SK-MEL-5 (cell line): ENCODE measurements at places on chromosomes 13 and 19.

DNA sequence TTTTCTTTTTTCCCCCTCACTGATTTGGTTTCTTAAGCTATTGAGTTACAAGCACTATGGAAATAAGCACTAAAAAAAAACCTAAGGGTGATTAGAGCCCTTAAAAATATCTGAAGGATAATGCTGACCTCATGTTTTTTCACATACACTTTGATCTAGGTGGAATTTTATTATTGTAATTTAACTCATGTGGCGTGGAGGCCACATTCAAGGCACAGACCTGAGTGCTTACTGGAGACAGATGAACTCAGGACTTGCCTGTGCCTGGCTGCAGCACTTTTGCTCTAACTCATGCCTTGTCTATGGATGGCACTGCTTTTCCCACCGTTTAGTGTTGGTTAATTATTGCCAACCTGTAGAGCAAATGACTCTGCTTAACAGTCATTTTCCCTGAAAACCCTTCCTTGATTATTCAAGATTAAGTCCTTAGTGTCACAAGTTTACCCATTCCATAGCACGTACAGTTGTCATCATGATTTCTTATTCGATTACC is 541.4 kb downstream of the GPC6 start:
- DNase-seq, result no peak

GRCh38 chr19:7658219-7658686 is 10.6 kb upstream of the RETN start:
- no peak for DNase-seq

- no peak for DNase-seq
These were observed 9.5 kb upstream of the TYK2 start for GRCh38 chr19:10389863-10390262.

DNA sequence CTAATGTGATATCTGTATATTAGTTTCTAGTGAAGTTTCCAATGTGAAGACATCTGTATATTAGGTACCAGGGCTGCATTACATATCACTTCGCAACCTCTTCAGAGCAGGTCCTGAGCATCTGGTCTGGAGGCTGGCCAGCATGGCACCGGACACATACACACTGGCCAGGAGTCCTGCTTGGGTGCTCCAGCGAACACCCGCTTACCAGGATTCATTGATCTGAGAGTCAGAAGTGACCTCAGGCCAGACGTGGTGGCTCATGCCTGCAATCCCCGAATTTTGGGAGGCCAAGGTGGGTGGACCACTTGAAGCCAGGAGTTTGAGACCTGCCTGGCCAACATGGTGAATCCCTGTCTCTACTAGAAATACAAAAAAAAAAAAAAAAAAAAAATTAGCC is 93.0 kb upstream of the IRS2 start:
- DNase-seq, result no peak

- DNase-seq, result no peak
These were observed 110.5 kb upstream of the RFC3 start for GRCh38 chr13:33707449-33707848.

DNA sequence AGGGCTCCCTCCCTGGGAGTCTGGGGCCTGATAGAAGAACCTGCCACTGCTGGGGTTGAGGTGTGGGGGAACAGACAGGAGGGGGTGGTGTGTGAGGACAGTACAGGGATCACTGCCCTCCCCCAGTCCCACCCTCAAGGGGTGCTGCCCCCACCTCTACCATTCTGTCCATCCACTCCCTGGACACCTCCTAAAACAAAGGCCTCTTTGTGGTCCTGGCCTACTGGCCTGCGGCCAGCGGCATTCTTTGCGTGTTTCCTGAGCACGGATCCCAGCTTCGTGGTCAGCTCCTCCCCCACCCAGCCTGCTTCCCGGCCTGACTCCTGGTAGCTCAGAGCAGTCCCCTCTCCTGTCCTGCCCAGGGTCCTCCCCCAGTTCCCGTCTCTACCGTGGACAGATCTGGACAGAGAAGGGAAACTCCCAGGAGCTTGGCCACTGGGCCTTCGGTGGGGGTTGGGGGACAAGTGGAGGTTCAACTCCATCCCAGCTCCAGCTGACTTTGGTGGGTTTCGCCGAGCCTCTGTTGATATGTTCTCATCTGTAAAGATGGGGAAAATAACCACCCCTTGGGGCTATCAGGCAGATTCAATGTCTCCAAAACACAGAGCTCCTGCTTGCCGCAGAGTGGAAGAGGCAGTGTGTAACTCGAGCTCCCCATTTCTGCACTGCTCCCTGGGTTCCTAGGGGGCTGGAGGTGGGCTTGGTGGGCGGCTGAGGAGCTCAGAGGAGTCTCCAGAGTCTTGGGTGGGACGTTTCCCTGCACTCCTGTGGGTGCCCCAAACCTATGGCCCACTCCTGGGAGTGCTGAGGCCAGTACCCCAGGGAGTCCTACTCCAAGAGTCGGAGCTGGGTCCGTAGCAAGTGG is 48.7 kb downstream of the LYL1 start:
- peak; percentile 95 for DNase-seq

DNA sequence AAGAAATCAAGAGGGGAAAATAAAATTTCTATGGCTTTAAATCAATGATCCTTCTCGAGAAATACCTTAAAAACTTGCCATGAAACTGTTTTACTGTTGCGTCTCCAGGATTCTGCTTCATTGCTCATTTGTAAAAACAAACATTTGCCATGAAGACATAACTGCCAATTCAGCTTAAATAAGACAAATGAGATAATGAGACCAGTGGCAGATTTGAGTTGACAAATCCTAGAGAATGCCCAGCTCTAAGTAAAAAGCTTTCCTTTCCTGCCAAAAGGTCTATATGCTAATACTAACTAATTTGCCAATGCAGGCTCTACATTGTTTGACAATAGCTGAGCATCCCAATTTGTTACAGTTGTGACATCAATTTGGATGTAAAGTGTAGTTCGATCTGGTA is 400.5 kb upstream of the PCDH9 start:
- DNase-seq, result no peak

DNA sequence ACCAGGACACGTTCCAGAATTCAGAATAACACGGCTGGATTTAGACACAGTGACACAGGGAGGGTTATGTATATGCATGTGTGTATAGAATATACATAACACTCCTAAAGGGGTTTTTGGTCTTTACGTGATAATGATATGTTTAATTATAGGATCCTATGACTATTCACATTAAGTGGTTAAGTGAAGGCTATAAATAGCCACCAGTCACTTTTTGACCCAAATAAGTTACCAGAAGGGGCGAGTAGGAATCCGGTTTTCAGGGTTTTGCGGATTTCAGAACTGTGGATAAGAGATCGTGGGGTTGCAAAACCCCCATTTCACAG is 6.9 kb downstream of the ANGPTL6 start:
- no peak for DNase-seq

GRCh38 chr19:35006999-35007365 is 6.9 kb downstream of the GRAMD1A start:
- DNase-seq, result no peak

GRCh38 chr19:49679771-49680413 is 2.8 kb downstream of the PRMT1 start:
- DNase-seq, result no peak

DNA sequence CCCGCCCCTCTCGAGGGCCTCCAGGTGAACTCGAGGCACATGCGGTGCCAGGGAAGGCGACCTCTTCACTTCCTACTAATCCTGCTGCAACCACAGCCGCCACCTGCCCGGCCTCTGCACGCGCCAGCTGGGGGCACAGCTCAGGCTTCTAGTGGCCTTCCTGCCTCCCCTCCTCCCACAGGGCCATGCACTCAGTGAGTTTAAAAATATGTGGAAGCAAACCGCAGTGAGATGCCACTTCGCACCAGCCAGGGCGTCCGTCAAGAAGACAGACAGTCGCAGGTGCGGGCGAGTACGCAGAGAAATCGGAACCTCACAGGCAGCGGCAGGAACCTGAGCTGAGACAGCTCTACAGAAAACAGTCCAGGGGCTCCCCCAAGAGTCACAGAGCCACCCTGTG is 10.4 kb downstream of the LMNB2 start:
- no peak for DNase-seq

- DNase-seq, result no peak
These were observed 40.8 kb downstream of the SERPINE3 start for GRCh38 chr13:51380269-51380668.

DNA sequence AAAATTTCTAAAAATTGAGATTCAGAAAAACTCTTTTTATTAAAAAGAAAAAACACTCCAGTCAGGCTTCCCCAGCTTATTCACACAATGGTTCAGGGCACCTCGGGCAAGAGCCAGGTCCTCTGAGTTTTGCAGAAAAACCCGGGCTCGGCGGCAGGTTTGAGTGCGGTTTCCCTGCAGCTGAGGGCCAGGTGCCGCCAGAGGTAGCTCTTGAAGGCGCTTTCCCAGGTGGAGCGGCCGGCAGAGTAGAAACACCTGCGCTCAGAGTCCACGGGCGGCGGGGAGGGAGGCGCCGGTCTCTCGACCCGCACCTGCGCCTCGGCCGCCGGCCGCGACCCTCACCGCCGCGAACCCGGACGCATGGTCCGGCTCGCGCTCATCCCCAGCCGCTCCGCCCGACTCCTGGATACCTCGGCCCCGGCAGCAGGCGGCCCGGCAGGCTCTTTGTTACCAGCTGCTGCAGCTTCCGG is 444 bp downstream of the PROSER1 start:
- DNase-seq, result no peak

DNA sequence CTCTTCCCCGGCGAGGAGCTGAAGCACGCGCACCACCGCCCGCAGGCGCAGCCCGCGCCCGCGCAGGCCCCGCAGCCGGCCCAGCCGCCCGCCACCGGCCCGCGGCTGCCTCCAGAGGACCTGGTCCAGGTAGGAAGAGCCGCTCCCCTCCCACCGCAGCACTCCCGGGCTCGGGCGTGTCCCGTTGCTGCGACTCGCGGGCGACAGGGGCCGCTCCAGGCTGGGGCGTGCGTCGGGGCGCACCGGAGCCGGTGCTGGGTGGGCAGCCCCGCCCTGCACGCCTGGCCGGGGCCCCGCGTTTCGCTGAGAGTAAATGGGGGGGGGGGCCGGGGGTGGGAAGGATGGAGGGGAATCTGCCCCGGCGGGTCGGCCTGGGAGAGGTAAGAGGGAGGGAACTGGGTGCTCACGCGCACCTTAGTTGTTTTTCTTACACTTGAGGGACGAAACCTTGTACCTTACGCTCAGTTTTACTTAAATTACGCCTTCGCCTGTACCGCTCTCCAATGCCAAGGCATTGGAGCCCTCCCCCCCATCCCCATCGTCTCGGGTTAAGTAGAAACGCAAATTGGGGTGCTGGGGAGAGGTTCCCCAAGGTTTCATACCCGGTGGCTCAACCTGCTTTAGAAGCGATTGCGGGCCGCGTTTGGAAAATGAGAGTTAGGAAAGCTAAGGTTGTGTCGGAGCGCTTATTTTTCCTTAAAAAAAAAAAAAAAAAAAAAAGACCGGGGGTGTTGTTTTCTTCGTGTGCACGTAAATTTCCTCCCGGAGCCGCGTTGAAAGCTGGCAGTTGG is 850 bp downstream of the KLF5 start:
- peak; percentile 17 for DNase-seq

- DNase-seq, result no peak
These were observed 8.2 kb downstream of the ZNF584 start for GRCh38 chr19:58416604-58417003.

DNA sequence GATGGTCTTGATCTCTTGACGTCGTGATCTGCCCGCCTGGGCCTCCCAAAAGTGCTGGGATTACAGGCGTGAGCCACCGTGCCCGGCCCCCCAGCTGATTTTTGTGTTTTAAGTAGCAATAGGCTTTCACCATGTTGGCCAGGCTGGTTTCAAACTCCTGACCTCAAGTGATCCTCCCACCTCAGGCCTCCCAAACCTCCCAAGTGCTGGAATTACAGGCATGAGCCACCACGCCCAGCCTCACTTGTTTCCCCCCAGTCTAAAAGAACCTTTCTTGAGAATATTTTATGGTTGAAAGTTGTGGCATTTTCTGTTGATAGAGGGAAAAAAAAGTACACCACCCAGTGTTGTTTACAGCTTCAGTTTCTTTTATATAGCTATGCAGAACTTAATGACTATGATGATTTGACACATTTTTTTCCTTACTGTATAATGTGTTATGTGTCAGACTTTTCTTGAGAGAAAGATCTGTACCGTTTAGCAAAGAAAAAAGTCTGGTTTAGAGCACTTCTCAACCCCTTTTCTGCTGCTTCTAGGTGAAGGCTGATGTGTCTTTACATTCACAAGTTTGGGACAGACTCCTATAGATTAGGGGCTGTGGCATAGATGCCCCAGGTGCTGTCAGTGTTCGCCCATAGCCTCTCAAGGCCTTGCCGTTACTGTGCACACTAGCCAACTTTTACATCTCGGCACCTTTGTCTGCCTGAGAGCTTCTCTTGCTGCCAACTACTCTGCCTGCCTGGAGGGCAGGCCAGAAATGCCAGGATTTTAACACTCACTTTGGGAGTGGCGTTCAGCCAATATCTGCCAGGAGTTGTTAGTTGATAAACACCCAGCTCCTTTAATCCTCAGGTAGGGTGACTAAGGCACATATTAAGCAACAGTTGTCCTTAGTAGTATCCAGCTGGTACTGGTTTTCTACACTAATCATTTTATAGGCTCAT is 33.0 kb downstream of the KCTD4 start:
- DNase-seq, result no peak

GRCh38 chr19:960020-960419 is 24.1 kb upstream of the WDR18 start:
- DNase-seq, result no peak

DNA sequence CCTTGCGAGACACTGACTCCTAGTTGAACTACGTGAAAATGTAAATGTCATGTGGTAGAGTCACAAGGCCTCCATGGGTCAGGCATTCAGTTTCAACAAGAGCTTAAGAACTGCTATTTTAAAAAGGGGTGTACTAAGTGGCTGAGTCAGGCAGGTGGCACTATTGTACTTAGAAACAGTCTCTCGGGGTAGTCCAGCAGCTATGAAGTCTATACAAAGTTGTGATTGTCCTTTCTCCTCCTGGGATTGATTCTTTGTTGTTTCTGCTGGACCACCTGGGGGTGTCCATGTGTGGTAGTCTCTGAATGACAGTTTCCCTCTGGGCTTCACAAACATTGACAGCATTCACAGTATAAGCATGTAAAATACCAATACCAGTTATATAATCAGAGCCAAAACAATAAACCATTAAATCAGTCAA is 33.0 kb downstream of the UGGT2 start:
- peak; percentile 93 for DNase-seq

DNA sequence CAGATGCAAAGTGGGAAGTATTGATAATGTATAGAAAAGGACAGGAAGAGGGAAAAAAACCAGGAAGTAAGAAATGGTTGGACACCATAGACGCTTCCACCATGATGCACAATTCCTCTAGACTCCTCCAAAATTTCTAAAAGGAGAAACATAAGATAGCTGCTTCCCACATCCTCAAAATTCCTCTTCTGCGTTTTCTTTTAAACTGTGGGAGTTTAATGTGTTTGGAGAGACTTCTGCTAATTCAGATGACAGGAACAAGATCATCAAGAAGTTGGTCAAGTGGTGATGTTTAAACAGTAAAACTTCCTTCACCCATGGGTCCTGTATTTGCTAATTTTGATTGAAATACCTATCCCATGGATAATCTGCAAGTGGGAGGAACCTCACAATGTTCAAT is 130.2 kb downstream of the IRS2 start:
- no peak for DNase-seq

- DNase-seq, result no peak
These were observed 57.0 kb downstream of the ERCC5 start for GRCh38 chr13:102902789-102903347.

DNA sequence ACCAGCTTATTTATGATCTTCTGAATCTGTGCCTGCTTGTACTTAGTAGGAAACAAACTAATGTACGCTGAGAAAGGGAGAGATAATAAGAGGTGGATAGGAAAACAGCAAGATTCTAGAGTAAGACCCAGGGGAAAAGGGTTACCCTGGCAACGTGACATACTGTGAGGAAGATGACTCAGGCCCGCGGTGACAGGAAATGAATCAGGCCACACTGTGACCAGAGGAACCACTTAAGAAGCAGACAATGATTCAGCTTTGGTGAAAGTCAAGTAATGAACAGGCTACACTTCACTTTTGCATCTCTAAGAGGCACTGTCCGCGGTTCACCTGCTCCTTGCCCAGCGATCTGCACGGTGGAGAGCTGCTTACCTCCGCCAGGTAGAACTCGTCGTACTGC is 158.2 kb downstream of the NALCN start:
- DNase-seq, result peak; percentile 35
